ENCODE measurements at places on chromosomes 1 and 21. TPM values are rescaled to one million over a fixed set of nuclear protein-coding genes. Genes with fewer than 3 reads are reported as not detected.

MTMR11 gene
- 2.0 TPM for total RNA-seq

LEFTY1 gene
- total RNA-seq = not detected

NR0B2 gene
- total RNA-seq = not detected

MX1 gene
- 2.2 TPM for total RNA-seq

PLPP3 gene
- 2.2 TPM for total RNA-seq

ACTN2 gene
- 0.79 TPM for total RNA-seq
